Head of caudate nucleus (tissue), 42 donors: ENCODE measurements at places on chromosomes 3 and 15.

DNA sequence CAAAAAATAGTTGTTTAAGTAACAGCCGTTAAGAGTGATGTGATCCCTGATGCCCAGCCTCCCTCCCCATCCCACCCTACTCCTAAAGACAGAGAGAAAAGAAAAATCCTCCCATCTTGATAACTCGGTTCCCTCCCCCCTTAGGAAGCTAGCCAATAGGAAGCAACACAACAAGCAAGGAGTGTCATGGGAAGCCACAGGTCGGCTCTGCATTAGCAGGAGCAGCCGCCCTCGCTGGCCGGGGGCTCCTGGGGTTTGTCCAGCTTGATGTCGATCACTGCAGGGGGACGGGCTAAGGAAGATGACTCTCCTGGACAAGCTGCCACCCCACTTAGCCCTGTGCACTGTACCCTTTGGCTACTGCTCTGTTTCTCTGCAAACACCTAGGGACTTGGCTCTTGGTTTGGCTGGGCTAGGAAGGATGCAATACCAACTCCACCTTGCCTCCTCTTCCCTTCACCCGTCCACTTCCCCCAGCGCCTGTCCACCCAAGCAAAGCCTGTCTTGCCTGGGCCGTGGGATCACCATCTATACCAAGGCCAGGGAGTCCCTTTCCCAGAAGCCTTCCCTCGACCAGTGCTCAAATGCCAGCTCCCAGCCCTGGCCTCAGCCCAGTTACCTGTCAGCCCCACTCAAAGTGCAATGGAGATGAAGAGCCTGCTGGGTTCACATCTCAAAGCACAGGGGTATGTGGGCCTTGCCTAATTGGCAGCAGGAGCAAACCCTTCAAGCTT, 23.1 kb downstream of the SRPRB start:
- no peak for DNase-seq

- DNase-seq, result no peak
These were observed 24.1 kb downstream of the GABPB1 start for GRCh38 chr15:50330921-50331320.

- no peak for DNase-seq
These were observed 42.8 kb downstream of the NKIRAS1 start for GRCh38 chr3:23873941-23874340.

- DNase-seq, result no peak
These were observed 10.2 kb upstream of the KLF15 start for GRCh38 chr3:126367316-126367805.

DNA sequence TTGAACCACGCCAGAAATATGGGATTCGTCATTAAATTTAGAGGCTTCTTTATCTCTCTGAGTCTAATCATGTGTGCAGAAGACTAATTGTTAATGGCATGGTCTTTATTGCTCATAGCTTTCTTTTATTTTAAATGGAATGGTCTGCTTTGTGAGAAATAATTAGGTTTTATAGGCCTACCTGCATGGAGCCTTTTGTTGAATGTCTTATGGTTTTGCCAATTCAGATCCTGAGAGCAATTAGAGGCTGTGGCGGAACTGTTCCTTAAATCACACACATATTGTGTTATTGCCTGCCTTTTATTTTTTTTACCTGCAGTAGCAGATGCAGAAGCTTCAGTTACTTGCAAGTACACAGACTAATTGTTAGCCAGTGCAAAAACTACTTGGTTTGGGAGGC, 306.2 kb downstream of the NLGN1 start:
- DNase-seq, result no peak

DNA sequence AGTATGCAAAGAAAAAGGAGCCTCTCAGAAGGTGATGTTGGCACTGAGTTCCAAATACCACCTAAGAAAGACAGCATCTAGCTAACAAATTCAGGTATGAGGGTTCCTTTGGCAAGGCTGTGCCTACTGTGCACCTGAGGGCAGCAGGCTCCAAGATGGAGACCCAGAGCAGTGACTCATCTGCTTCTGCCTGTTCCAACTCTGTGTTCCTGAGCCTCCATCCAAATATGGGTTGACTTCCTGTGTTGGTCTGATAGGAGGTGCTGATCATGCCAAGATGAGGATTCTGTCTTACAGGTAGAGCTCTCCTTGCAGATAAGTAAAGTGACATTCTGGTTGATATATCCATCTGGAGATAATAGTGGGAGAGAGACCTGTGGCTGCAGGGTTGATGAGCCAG, 26.0 kb downstream of the SV2B start:
- DNase-seq, result peak; percentile 14

DNA sequence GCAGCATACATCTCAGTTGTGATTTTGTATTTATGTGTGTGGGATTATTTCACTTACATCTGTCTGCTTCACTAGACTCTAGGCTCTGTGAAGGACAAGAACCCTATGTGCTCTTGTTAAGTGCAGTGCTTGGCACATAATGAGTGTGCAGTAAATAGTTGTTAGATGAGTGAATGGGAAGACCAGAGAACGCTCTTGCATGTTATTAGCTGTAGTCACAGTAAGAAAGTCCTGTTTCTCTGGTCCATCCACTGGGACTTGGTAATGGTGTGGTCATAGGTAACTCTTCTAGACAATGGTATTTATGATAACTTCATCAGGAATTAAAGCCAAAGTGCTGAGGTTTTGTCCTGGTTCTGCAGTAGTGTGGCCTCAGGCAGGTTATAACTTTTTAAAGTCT, 1.4 kb upstream of the AQP9 start:
- DNase-seq, result no peak

DNA sequence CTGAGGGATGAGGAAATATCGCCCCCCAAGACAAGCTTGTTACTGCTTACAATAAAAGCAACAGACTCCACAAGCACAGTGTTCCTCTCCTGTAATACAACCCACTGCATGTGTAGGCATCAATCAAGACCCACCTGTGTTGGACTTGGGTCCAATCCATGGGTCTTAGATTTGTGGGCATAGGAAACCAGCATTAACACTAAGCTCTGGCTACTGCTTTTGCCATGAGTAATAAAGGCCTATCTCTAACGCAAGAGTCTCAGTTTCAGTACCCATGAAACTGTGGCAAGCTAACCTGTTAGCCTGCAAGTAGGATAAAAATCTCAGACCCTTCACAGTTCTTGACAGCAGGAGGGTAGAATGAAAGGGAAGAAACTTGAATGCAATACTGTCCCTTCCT, 5.2 kb upstream of the EIF1B start:
- DNase-seq, result no peak

GRCh38 chr3:81838457-81838856, 77.0 kb upstream of the GBE1 start:
- no peak for DNase-seq

DNA sequence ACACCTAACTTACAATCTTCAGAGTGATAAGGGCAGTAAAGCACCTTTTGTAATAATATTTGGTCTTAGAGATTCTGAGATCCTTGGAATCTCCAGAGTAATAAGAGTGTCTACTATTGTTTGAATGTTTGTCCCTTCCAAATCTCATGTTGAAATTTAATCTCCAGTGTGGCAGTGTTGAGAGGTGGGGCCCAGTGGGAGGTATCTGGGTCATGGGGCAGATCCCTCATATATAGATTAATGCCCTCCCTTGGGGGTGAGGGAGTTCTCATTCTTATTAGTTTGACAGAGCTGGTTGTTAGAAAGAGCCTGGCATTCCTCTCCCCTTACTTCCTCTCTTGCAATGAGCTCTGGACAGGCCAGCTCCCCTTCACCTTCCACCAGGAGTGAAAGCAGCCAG, 16.0 kb downstream of the DZIP1L start:
- DNase-seq, result no peak

- DNase-seq, result no peak
These were observed 38.0 kb downstream of the TYRO3 start for GRCh38 chr15:41596972-41597371.

- peak; percentile 29 for DNase-seq
These were observed 12.5 kb upstream of the RPS27L start for GRCh38 chr15:63169788-63170187.

DNA sequence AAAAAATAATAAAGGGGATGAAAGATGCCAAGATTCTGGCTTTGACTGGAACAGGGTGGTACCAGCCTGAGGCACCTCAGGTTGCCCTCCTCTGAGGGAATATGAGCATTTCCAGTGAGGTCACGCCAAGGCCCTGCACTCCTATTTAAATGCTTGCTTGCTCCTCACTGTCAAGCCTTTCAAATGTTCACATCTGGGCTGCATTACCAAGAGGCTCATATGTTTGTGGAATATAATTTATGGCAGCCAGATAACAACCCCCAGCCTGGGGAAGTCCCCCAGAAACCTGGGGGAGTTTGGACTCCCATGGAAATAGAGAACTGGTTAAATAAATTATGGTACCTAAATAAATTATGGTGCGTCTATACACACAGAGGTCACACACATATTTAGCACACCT, 88.4 kb downstream of the FRMD4B start:
- DNase-seq, result no peak

DNA sequence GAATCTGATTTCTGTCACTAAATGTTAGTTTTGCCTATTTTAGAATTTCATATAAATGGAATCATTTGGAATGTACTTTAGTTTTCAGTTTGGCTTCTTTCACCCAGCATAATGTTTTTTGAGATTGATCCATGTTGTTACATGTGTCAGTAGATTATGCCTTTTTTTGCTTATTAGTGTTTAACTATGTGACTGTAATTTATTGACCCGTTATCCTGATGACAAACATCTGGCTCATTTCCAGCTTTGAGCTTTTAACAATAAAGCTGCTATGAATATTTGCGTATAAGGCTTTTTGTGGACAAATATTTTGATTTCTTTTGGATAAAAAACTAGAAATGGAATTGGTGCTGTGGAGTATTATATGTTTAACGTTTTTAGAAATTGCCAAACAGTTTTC, 254.5 kb upstream of the CFAP20DC start:
- no peak for DNase-seq

GRCh38 chr15:77094397-77095030, 23.6 kb upstream of the TSPAN3 start:
- no peak for DNase-seq

GRCh38 chr15:95816591-95816990, 513.9 kb upstream of the NR2F2 start:
- DNase-seq, result no peak

DNA sequence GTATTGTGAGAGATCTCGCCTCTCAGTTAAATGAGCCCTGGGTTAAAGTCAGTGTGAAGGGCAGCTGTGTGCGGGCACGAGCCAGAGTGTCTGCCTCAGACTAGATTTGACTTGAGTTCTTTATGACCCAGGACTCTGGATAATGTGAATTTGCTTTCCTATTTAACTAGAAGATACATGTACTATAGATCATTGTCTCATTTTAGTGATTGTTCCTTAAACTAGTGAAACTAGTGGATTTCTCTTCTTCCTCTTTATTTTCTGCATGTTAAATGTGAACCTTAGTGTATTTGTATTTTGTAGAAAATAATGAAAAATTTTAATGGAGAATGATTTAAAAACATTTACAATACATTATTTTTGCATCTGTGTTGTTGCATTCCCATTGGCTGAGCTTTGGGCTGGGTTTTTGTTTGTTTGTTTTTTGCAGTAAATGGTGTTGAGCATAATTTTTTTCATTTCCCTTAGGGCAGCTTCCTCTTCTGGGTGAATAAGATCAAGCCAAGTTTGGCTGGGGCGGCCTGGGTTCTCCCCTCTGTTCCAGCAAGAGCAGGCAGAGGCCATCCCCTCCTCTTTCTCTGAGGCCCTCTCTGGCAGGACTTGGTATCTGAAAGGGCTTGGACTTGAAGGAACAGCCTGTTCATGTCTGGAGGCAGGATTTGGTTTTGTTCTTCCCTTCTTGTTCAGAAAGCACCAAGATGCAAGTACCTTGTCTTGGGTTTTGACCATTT, 15.0 kb downstream of the GCSAM start:
- peak; percentile 41 for DNase-seq

DNA sequence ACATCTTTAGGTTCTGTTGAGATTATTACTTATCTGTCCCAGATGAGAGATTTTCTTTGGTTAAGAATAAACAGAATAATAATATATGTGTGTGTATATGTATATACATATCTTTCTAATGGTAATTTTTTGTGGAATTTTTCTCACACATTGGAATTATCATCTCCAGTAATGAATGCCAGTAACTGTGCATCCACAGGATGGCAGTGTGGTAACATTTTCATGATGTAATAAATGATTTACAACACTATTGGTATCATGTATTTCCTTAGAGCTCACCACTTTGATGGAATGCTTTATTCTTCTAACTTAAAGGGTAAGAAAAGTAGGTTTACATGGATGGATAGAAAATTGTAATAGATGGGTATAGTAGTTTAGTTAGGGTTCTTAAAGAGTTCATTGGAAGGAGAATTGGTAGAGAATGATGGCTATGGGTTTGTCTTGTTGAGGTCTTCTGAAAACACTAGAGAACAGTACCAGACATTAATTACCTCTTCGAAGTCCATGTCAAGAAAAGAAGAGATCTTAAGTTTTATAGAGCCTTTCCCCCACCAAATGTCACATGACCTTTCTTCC, 78.1 kb downstream of the STT3B start:
- DNase-seq, result no peak

DNA sequence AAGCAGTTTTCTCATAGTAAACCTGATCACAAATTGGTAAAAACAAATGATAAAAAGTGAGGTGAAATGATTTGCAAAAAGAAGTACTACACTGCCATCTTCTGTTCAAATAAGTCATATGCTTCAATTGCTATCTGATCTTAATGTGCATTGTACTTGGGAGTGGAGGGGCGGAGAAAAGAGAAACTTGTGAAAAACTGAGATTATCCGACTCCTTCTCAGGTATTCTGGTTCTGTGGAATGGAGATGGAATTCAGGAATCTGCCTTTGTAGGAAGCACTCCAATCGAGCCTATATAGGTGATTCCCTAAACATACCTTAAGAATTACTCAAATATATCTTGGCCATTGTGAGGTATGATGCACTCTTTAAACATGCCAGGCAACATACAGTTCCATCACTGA, 180.6 kb downstream of the CHL1 start:
- no peak for DNase-seq

GRCh38 chr3:50242381-50242770, 6.4 kb downstream of the GNAI2 start:
- DNase-seq, result no peak

GRCh38 chr15:81255958-81256320, 59.3 kb downstream of the IL16 start:
- no peak for DNase-seq

- no peak for DNase-seq
These were observed 252.4 kb downstream of the FHIT start for GRCh38 chr3:60998858-60999257.

GRCh38 chr3:107524326-107524840, 1.6 kb downstream of the BBX start:
- DNase-seq, result no peak

- no peak for DNase-seq
These were observed 23.5 kb downstream of the PAK2 start for GRCh38 chr3:196763179-196763578.
